Stimulated activated CD4-positive, alpha-beta T cell treated with anti-CD3 and anti-CD28 coated beads, Interleukin-12 subunit alpha, Interleukin-12 subunit beta, amount 100 ng/mL, for 48 hours (primary cell): ENCODE measurements at places on chromosomes 2 and 18.
A peak's percentile ranks its signal among the peaks of the same experiment; 100 is the strongest.

- no peak for DNase-seq
Measured at GRCh38 chr2:240911641-240912265, 5.6 kb downstream of the CROCC2 start.

GRCh38 chr18:46899274-46899948 is 17.9 kb downstream of the PIAS2 start:
- DNase-seq = no peak

DNA sequence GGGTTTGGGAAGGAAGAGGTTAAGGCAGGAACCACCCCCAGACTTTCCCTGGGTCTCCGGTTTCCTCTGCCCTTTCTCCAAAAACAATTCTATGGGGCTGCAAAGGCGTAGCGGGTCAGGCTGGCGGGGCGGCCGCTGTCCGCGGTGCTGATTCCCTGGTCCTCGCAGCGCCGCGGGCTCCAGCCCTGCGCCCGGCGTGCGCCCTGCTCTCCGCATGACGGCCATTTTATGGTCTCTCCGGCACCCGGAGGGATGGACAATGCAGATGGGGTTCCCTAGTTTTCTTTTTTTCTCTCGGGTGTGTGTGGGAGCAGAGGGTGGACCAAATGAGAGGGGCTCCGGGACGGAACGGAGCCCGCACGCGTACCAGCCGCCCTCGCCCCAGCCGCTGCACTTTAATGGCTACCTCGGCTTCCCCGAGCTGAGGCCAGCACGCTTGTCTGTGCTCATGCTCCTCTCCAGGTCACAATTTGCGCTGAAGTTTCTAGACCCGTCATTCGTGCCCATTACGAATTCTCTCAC is 1.6 kb downstream of the ST8SIA3 start:
- no peak for DNase-seq

DNA sequence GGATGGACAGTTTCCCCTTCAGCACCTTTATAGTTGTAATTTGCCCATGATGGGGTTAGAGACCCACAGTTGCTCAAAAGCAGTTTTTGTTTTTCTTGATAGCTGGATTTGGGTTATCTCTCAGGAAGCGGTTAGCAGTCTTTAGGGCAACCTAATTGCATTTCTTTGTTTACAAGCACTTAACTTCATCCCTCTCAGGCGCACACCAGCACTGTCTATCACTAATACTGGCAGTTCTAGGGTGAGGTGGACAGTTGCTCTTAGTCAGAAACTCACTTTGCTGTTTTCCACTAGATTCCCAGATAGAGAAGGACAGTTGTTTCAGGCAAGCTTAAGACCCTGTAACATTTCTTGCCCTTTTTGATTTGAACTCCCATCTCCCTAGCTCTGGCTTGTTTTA is 146.0 kb downstream of the AGAP1 start:
- no peak for DNase-seq

GRCh38 chr2:160292225-160292624 is 92.2 kb upstream of the ITGB6 start:
- DNase-seq = no peak

DNA sequence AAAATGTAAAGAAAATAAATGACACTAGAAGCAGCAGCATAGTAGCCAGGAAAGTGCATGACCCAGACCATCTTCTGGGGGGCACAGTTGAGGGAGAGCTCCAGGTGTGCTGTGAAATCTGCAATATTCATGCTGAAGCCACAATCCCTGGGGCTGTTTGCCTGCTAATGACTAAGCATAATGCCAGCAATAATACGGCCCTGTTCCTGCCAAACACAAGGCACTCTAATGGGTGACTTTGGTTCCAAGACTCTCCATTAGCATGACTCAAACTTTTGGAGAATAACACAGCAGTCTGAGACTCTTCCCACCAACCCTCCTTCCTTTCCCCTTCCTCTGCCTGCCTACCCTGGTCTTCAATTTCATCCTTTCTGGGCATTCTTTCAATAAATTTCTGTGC is 77.9 kb upstream of the DOCK10 start:
- DNase-seq = no peak

GRCh38 chr18:11884396-11885030 is 23.6 kb downstream of the MPPE1 start:
- DNase-seq = no peak

DNA sequence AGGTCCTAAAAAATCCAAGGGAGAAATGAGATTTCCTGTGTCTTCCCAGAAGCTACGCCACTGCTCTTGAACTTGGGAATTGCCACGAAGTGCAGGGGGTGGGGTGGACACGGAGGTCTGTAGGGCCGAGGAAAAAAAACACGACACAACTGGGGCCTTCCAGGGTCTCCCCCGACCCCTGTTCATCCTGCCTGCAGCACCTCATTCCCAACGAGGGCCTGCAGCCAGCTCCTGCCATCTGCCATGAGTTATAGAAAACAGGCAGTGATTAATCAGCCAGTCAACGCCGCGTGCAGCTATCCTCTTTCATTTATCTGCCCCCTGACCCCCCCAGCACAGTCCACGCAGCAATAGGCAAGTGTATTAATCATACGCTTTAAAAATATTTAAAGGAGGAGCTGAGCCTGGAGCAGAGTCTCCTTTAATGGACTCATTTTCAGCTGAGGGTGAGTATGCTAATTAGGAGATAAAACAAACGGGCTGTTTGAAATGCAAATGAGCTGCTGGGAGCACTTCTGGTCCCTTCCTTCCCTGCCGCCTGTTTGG is 209.9 kb downstream of the TFCP2L1 start:
- DNase-seq = peak; percentile 47

GRCh38 chr2:153349603-153350002 is 129.0 kb downstream of the RPRM start:
- DNase-seq = no peak

DNA sequence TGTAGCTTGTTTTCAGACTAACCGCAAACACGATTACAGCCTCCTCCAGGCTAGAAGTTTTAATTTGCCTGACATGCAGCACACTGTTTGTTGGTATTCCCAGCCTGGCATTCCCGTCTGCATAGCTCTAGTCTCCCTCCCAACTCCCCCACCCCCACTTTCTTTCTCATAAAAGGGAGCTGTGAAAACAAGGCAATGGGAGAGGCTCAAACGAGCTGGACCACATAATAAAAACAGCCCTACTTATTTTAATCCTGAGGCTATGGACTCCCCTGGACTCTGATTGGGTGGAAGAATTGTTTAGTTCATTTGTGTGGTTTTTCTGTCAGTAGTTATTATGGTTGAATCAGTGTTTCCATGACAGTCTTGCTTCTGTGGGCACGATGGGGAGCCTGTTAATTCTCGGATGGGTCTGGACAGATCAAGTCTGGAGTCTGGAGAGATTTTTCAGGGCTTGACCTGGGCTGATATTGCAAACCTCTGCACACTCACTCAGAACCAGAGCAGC is 1.2 kb downstream of the STON1 start:
- DNase-seq = no peak

DNA sequence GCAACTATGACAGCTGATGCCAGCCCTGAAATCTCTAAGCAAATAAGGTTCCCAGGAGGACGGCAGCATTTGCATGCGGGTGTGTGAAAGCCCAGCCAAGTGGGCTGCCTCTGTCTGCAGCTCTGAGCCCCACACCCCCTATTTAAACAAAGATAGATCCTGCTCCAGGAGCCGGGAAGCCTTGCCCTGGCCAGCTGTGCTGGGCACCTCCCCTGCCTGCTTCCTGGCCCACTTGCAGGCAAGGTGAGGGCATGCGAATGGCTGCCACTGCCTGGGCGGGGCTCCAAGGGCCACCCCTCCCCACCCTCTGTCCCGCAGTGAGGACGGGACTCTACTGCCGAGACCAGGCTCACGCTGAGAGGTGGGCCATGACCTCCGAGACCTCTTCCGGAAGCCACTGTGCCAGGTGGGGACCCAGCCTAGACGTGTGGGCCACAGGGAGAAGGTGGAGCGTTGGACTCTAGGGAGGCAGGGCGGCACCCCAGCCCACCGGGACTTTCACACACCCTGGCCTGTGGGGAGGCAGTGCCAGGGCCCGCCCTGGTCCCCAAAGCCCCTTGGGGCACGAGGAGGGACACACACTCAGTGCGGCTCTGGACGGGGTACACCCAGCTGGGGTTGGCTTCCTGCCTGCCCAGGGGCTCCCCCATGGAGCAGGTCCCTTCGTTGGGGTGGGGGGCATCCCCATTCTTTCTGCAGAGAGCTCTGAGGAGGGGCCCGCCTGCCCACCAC is at the start of gene ANO7:
TSS of gene ANO7 (plus strand) at position 317 of the 732 bp plus-strand sequence. CDS start 1,387 bp downstream, outside the sequence.
- no peak for DNase-seq

GRCh38 chr18:25739376-25739775 is 351.0 kb downstream of the SS18 start:
- no peak for DNase-seq
